ENCODE measurements at places on chromosomes 3 and 15.

DNA sequence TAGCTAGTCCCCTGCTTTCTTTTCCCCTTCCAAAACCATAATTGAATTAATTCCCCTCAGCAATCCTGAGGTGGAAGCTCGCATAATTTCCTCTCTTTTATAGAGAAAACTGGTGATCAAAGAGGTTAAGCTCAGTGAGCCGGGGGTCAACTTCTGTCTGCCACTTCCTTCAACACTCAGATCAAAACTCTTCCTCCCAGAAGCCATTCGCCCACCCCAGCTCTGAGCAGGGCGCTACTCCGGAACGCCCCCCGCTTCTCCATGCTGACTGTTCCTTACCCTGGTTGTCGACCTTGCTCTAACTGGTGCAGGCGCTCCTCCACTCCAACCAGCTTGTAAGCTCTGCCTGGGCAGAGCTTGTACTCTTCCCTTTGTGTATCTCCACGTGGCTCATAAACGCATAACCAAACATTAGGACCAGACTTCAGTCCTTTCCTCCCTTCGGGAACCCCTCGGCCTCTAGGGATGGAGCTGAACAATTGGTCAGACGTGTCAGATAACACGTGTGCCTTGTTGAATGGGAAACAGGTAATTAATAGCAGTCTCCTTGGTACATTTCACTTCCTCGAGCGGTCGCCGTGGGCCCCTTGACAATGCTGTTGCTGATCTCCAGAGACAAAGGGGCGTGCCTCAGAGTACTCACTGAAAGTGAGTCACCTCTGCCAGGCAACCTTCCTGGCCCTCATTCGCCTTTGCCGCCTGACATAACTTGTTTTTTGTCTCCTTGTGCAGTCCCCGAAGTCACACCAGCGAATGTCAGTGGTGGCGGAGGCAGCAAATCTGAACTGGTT, 71.8 kb downstream of the IL5RA start:
- DNase-seq: no peak

DNA sequence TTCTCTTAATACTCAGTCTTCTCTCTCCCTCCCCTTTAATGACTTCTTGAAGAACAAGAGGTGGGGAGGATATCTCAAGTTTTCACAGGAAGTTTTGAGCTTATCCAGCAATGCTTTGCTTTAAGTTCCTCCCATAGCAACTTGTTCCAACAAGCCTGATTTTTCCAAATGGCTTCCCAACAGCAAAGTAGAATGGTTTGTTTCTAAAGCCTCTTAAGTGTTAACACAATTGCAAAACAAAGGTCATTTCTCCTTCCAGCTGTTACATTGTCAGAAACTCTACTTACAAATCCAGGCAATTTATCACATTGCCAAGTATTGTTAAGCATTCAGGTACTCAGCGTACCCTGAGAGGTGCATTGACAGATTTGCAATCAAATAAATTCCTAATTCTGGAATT, 6.8 kb upstream of the ZNF770 start:
- no peak for DNase-seq

DNA sequence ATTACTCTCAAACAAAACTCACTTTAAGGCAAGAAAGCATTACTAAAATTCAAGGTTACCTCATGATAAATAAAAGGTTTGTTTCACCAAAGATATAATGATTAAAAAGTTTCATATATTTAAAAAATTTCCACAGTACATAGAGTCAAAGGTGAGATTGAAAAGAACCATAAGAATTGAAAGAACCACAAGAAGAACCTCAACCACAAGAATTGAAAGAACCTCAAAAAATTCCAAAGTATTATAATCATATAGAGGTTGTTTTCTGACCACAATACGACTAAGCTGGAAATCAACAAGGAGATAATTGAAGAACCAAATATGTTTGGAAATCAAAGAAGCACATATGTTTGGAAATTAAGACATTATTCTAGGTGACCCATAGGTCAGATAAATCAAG, 52.7 kb downstream of the SLC25A36 start:
- no peak for DNase-seq

GRCh38 chr3:117893001-117893400, 1141.6 kb downstream of the IGSF11 start:
- peak; percentile 31 for DNase-seq

DNA sequence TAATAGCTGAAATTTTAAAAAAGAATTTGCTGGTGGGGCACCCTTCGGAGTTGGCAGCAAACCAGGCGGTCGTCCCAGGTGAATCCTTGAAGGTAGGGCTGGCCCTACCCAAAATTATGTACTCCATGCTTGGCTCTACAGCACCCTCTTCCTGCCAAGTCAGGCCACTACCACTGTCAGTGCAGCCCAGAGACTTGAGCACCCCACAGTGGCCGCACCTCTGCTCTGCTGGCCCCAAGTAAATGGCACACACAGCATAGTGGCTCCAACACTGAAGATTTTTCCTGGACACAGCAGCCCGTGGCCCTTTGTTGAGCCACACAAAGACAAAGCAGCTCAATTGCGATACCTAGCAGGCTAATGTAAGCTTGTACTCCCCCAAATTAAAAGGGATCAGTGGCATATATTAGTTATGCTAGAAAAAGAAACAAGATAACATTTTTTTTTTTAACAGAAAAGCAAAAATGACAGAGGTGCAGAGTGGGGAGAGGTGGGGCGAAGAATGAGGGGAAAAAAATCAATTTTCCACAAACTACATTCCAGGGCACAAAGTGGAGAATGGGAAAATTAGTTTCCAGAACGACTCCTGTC, 250.5 kb downstream of the UACA start:
- DNase-seq: peak; percentile 62

DNA sequence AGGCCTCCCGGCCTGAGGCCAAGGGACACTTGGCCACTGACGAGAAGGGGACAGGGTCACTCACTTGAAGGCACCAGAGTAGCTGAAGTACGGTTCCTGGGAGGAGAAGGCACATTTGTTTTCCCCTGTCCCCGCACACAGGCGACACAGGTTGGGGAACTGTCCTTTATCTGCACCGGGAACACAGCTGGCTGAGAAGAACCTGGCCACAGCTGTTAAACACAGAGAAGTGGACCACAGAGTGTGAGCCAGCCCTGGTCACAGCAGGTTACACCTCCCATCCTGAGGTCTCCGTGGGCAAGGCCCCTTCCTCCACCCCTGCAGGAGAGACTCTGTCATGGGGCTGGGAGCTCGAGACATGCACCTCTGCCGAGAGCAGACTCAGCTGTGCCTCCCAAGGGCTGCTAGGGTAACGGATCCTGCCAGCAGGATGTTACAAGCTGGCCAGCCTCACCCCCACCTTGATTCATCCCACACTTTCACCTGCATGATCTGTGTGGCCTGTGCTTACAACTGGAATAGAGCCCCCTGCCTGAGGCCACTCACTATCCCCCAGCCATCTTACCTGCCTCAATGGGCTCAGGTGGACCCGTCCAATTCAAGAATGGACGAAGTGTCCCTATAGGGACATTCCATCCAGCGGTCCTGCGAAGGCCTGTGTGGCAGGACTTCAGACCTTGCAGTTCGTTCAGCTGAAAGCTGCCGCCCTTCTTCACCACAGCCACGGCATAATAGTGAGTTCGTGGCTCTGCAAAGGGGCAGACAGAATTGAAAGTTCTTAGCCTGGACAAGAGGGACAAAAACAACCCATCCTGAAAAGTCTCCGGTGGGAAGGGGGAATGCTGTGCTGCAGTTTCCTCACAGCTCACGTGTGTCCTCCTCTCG, 9.2 kb downstream of the LTF start:
- no peak for DNase-seq

Data from EL (cell line).